ENCODE measurements at places on chromosomes 13 and 19.

GRCh38 chr13:77492982-77493381 is 42.5 kb upstream of the SCEL start:
- DNase-seq, result no peak

DNA sequence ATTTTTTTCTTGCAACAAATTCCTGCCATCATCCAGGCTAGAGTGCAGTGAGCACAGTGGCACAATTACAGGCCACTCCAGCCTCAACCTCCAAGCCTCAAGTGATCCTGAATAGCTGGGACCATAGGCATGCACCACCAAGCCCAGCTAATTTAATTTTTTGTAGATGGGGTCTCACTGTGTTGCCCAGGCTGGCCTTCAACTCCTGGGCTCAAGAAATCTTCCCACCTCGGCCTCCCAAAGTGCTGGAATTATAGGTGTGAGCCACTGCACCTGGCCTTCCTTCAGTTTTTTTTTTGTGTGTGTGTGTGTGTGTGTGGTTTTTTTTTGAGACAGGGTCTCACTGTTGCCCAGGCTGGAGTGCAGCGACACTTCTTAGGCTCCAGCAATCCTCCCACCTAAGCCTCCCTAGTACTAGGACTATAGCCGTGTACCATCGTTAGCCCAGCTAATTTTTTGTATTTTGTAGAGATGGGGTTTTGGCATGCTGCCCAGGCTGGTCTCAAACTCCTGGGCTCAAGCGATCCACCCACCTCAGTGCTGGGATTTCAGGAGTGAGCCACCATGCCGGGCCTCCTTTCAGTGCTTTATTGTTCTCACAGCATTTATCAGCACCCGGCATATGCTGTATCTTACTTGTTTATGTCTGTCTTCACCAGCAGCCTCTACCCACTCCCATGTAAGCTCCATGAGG is 5.9 kb upstream of the SRRM5 start:
- DNase-seq, result no peak

DNA sequence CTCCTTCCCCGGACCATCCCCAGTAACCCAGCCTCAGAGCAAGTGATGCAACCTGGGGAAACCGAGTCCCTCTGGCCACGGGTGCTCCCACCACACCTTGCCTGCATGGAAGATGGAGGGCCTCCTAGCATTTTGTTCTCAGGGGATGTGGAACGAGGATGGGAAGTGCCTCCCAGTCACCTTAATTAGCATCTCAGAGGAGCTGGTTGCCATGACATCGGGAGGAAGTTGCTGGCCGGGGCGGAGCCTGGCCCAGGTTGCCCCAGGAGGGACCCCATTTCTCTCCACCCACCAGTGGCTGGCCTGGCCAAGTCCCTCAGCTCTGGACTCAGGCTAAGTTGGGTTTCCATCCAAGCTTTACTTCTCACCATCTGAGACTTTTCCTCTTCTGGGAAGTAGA is 24.1 kb upstream of the PTPRS start:
- DNase-seq, result no peak

GRCh38 chr13:99040536-99041131 is 62.8 kb upstream of the DOCK9 start:
- no peak for DNase-seq

GRCh38 chr13:61692691-61693090 is 277.0 kb upstream of the PCDH20 start:
- DNase-seq, result no peak

DNA sequence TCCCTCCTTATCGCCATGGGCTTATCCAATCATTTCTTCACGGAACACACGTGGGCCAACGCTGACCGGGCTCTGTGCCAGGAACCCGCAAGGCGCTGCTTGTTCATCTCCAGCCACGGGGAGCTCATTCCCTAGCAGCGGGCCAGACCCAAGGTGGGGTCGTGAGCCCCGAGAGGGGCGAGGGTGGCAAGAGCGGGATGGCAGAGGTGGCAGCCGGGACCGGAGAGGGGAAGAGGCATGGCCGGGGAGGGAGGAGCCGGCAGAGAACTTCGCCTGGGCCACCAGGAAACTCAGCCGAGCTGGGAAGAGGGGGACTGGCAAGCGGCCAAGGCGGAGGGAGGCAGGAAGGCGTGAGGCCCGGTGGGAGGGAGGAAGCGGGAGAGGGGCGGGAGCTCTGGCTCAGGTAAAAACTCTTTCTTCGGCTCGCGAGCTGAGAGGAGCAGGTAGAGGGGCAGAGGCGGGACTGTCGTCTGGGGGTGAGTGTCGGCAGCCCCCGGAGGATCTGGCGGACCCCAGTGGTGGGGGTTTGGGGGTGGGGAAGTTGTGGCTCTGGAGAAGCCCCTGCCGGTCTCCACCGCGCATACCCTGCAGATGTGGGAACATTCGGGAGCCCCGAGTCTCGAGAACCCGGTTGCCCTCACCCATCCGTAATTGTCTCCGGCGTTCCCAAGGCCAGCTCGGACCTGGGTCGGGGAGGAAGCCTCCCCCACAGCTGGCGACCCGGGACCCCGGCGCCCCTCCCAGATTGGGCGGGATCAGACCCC is at the start of gene B3GNT3:
Gene B3GNT3, plus strand, starts transcription at position 408 of the 764 bp plus-strand sequence. CDS start 12,670 bp downstream, outside the sequence.
- DNase-seq, result peak; percentile 90

DNA sequence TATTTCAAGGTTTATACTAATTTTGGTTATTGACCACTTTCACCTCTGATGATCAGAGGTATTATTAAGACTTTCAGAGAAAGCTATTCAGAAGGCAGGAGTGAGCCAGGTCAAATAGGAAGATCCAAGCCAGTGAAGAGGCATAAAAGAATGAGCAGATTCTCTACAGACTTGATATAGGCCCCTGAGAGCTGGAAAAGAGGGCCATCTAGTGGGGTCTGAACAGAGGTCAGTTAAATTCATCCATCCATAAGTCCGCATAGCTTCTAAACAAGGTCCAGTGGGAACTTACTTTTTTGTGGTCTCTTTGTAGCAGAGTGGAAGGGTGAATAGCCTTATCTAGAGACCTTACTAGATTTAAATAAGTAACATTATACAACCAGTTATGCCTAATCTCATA is 126.6 kb upstream of the UFM1 start:
- no peak for DNase-seq

GRCh38 chr13:113876346-113877148 is 12.7 kb upstream of the GAS6 start:
- no peak for DNase-seq

DNA sequence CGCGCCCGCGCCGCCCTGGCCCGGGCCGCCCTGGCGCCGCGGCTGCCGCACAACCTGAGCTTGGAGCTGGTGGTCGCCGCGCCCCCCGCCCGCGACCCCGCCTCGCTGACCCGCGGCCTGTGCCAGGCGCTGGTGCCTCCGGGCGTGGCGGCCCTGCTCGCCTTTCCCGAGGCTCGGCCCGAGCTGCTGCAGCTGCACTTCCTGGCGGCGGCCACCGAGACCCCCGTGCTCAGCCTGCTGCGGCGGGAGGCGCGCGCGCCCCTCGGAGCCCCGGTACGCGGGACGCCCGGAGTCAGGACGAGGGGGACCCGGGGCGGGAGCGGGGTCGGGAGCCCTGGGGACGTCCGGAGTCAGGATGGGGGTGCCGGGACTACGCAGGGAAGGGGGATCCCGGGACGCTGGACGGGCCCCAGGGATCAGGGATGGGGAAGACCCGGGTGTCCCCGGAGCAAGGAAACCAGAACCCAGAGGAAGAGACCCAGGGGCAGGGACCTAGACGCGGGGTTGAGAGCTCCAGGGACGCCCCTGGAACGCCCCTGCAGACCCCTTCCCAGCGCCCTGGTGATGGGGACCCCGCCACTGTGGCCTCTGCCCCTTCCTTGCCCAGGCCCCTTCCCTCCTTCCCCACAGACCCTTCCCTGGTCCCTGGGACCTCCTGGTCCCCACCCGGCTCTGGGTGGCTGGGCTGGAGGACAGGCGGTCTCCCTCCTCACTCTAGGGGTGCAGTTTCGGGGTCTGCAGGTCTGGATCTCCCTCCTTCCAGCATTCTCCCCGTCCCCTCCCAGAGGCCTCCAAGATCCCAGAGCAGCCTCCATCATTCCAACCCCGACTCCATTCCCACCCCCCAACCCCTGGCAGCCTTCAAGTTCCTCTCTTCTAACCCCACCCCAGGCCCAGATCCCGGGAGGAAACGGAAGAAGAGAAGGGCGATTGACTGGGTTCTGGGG is 645 bp downstream of the GRIN3B start:
- DNase-seq, result no peak

DNA sequence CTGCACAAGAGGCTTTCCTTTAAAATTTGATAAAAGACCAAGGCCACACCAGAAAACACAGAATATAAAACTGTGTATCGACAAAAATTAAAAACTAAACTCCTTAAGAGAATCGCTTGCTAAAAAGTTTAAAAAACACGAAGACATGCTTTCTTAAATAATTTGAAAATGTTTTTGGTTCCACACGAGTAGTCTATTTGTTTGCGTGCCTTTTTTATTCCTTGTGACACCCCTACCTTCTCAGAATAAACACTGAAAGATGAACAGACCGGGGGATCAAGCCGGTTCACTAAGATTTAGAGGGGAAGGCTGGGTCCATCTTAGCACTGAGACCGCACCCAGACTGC is 256.4 kb upstream of the STARD13 start:
- DNase-seq, result no peak

DNA sequence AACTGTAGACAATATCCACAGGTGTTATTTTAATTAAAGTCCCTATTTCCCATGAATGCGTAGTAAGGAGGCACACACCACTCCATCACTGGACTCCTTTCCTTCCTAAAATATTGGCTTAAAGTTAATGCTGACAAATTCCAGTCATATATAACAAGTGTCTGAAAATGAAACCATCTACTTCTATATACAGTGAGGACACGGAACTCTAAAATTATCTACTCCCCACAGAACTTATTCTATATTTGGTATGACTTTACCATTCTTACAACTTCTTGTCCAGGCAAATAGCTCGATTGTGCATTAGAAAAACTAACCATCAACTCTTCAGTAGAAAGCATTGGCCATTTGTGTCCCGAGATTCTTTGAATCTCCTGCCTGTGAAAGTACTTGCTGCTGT is 1560.2 kb downstream of the EFNB2 start:
- DNase-seq, result no peak

DNA sequence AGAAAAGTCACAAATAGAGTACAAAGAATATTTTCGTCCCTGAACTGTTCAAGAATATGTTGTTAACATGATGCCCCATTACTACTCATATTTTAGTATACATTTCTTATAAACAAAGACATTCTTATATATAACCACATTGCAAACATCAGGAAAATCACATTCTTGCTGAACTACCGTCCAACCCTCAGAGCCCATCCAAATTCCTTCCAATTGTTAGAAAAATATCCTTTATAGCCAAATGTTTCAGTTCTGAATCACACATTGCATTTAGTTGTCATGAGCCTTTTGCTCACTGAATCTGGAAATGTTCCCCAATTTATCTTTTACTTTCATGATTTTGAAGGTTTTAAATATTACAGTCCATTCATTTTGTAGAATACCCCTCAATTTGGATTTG is 467.8 kb upstream of the ARGLU1 start:
- no peak for DNase-seq

GRCh38 chr19:29841209-29841558 is 29.4 kb downstream of the CCNE1 start:
- DNase-seq, result no peak

GRCh38 chr13:73060251-73061160 is 1.7 kb downstream of the KLF5 start:
- no peak for DNase-seq

- no peak for DNase-seq
These were observed 47.1 kb downstream of the LNX2 start for GRCh38 chr13:27573265-27573664.

DNA sequence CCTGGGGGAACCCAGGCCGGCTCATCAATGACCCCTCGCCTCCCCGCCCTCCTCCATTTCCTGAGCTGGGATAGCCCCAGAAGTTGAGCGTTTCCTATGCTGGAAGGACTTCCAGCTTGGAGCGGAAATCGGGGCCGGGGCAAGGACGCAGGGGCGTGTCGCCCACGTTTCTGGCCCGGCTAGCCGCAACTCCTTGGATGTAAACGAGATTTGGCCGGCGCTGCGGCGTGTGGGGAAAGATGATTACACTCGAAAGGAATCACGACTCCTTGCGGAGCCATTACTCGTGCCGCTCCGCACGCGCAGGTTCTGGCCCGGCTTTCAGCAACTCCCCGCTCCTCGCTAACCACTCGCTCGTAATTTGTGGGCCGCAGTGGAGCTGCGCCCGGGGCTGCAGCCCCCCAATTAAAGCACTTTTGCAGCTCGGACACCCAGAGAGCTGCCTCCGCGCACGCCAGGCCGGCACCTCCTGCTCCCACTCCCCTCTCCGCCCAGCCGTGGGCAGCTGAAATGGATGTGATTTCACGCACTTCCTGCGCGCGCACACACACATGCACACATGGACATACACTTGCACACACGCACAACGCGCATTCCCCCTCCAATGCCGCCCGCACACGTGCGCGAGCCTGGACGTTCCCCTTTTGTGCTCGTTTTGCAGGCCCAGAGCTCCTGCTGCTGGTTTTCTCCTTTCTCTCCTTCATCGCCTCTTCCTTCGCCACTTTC is 15.7 kb downstream of the ZIC5 start:
- no peak for DNase-seq

All from mucosa of gallbladder (tissue), 1 donor.